ENCODE measurements at places on chromosomes 4 and X.

GRCh38 chr4:152960082-152960481 is 24.0 kb downstream of the FHDC1 start:
- no peak for DNase-seq

- DNase-seq, result no peak
These were observed 2.4 kb downstream of the RCHY1 start for GRCh38 chr4:75511841-75512240.

GRCh38 chrX:101257448-101258258 is 33.5 kb downstream of the TAF7L start:
- no peak for DNase-seq

- DNase-seq, result no peak
These were observed 22.0 kb downstream of the RGS12 start for GRCh38 chr4:3314706-3315260.

- DNase-seq, result no peak
These were observed 35.9 kb upstream of the GPR78 start for GRCh38 chr4:8544282-8544681.

- no peak for DNase-seq
These were observed 14.9 kb downstream of the VBP1 start for GRCh38 chrX:155231163-155231562.

GRCh38 chr4:174358410-174358809 is 74.7 kb downstream of the CEP44 start:
- no peak for DNase-seq

DNA sequence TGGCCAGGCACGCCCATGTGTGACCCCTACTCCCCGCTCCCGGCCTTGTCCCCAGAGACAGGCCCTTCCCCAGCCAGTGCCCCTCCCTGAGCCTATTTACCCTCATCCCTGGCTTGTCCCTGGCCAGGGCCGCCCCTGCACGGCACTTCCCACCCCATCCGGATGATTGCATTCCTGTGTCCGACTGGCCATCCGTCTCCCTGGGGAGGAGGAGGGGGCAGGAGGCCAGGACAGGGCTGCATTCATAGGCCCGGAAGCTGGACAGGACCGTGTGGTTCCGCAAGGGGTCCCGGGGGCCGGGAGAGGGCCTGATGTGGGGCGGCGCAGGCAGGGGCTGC is 22.8 kb downstream of the CTBP1 start:
- no peak for DNase-seq

DNA sequence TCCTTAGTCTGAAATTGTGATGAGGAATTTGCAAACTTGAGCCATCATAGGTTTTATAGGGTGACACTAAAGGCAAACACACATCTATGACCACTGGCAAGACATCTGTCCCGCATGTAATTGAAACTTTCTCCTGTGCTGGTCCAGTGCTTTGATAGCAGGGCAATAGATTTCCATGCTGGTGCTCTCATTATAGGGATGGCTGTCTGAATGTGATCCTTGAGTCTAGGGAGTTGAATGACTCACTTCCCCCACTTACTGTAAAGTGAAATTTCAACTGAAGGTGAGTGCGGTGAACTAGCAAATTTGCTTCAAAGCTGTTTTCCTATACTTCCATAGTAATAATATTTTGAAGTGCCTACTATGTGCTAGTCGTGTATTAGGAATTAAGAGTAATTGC is 1630.0 kb downstream of the STIM2 start:
- no peak for DNase-seq

All from T-helper 22 cell (primary cell).